H9 (cell line): ENCODE measurements at places on chromosomes 4 and X. TPM values are rescaled to one million over a fixed set of nuclear protein-coding genes. Genes with fewer than 3 reads are reported as not detected.

GRCh38 chrX:85115252-85115651 lies 111.6 kb downstream of the APOOL start:
- no peak for DNase-seq

GRCh38 chr4:22029803-22030202 lies 81.2 kb upstream of the KCNIP4 start:
- DNase-seq, result no peak

CORIN gene
- total RNA-seq, result 0.09 and 0.39 TPM in 2 replicates

DNA sequence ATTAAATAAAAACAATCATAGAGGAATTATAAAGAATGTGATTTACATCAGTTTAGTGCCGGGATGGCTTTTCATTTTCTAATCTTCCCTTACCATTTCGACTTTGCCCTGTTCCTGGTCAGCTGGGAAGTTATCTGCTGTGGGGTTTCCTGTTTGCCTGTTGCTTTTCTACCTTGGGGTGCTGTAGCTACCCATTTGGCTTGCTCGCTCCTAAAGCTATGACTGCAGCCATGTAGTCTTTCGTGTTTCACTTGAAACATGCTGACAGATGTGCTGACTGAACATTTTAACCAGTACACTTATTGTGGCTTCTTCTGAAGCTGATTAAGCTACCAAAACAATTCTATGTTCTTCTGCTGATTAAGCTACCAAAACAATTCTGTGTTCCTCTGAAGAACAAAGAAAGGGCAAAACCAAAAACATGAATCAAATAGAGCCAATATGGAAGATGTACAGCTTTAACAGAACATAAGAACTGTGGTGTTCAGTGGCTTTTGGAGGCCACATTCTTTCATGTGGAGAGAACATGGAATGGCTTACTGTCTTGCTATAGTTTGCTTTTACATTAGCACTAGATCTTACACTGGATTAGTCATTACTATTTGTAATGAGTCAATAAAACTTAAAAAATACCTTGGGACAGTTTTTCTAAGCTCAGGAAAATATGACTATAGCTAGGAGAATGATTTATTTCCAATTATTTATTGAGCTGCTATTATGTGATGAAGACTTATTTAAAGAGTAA lies 440.4 kb downstream of the SPRY1 start:
- DNase-seq, result no peak
